Skeletal muscle cell (primary cell): ENCODE measurements at places on chromosomes 7 and 10.
A peak's percentile ranks its signal among the peaks of the same experiment; 100 is the strongest.

DNA sequence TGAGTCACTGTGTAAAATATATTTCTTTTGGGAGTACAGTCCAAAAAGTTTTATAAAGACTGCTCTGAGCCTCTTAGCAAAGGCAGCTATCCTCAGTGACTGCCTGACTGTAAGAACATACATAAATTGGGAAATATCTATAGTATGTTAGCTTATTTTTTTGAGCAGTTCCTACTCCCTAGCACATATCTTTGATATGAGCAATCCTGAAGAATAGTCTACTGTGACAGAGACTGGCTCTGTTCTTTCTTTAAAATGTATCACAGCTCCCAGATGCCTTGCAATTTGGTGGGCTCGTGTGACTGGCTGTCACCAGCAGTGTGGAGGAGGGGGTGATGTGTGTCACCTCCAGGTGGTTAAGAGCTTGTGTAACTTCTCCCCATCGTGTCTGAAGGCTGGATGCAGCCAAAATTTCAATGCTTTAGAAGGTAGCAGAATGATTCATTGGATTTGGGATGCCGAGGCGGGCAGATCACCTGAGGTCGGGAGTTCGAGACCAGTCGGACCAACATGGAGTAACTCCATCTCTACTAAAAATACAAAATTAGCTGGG lies 47.9 kb downstream of the MTERF1 start:
- no peak for DNase-seq

- no peak for DNase-seq
Measured at GRCh38 chr7:87028636-87029035, 30.8 kb downstream of the ELAPOR2 start.

GRCh38 chr7:974820-975681 lies at the start of gene COX19:
Gene COX19 (minus strand): TSS chr7:975549. CDS start chr7:975509, 40 bp downstream.
- DNase-seq = peak; percentile 60

GRCh38 chr10:117476716-117477115 lies 65.8 kb upstream of the EMX2 start:
- DNase-seq = no peak

- no peak for DNase-seq
Measured at GRCh38 chr10:34578468-34578867, 236.6 kb downstream of the PARD3 start.

- peak; percentile 26 for DNase-seq
Measured at GRCh38 chr10:29132551-29133111, 156.2 kb upstream of the LYZL1 start.

DNA sequence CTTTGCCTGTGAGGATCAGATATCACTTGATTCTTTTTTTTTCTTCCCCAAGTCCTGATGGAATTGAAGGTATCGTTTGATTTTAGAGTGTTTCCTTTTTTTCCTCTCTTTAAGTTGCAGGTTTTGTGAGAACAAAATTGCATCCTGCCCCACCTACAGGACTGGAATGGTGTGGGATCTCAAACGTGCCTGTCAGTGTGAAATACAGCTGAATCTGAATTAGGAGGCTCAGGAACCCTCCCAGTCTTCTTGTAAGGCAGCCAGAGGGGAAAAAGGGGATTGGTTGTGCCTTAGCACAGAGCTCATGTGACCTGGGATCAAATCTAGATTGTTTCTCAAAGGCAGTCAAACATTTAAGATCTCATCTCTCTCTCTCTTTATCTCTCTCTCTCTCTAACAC lies 32.7 kb upstream of the KLHL7 start:
- DNase-seq = no peak

- DNase-seq = no peak
Measured at GRCh38 chr10:48517911-48518811, 86.7 kb downstream of the ARHGAP22 start.

- DNase-seq = no peak
Measured at GRCh38 chr10:92091965-92092364, 168.4 kb downstream of the BTAF1 start.

DNA sequence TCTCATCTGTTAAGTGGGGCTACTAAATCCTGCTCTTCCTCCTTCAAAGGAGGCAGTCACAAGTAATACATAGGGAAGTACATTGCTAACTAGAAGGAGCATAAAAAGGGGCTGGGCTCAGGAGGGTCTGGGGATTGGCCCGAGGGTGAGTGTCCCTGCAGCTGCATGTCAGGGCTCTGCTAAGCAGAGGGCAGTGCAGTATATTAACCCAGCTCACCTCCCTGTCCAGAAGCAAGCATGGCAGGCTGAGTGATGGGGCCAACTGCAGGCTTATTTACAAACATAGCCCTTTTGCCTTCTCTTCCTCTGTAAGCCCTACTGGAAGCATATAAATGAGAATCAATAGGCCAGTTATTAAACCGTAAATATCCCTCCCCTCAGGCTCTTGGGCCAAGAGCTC lies 143.2 kb upstream of the PCBD1 start:
- no peak for DNase-seq

DNA sequence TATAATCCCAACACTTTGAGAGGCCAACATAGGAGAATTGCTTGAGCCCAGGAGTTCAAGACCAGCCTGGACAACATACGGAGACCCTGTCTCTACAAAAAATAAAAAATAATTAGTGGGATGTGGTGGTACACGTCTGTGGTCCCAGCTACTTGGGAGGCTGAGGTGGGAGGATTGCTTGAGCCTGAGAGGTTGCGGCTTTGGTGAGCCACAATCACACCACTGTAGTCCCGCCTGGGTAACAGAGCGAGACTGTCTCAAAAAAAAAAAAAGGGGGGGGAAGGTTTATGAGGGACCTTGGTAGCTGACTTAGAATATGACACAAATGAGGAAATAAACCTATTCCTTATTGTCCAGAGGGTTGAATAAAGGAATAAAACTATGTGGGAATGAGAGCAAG lies 30.8 kb downstream of the SCD start:
- no peak for DNase-seq

DNA sequence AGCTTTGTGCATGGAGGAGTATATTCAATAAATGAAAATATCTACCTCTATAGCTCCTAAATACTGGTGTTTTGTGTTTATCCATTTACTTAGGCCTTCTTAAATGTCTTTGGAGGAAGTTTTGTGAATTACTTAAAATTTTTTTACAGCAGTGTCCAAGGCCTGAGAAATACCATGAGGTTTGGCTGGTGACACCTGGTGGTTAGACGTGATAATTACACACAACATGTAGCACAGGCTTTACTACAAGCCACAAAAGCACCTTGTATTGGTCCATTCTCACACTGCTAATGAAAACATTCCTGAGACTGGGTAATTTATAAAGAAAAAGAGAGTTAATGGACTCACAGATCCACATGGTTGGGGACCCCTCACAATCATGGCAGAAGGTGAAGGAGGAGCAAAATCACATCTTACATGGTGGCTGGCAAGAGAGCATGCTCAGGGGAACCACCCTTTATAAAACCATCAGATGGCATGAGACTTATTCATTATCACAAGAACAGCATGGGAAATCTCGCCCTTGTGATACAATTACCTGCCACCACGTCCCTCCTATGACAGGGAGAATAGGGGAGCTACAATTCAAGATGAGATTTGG lies 20.6 kb downstream of the HYAL4 start:
- DNase-seq = peak; percentile 19

- no peak for DNase-seq
Measured at GRCh38 chr7:65397730-65398142, 24.1 kb downstream of the ZNF92 start.

DNA sequence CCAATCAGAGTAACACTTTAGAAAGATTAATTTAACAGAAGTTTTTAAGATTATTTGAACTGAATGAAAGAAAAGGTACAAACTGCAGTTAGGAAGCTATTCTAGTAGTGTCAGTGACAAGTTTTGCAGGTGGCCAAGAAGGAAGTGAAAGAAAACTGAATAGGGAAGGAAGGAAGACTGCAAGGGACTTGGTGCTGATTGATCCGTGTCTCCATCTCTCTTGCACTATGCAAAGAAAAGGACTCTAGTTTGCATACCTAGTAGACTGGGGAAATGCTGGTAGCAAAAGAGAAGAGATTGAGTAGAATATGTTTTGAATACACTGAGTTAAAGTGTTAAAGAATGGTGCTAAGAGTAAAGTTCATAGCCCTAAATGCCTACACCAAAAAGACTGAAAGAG lies 33.0 kb downstream of the OR6V1 start:
- no peak for DNase-seq

DNA sequence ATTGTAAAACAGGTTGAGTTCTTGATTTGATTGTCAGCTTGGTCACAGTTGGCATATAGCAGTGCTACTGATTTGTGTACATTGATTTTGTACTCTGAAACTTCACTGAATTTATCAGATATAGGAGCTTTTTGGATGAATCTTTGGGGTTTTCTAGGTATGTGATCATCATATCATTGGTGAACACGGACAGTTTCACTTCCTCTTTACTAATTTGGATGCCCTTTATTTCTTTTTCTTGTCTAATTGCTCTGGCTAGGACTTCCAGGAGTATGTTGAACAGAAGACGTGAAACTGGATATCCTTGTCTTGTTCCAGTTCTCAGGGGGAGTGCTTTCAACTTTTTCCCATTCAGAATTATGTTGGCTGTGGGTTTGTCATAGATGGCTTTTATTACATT lies 86.9 kb downstream of the EXOC4 start:
- no peak for DNase-seq

- no peak for DNase-seq
Measured at GRCh38 chr7:158487631-158488151, 99.9 kb downstream of the PTPRN2 start.

DNA sequence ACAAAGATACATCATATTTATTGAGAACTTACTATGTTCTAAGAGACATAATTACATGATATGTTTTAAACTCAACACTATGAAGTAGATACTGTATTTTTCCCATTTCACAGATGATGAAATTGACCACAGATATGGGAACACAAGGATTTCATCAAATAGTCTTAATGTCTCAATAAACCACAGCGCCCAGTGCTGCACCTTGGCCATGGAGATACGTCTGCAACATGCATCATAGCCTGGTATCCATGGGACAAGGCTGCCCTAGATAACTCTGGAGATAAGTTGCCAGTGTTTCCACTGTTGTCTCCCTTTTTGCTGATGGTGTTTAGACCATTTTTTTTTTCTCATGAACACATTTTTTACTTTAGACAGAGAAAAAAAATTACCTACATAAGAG lies 97.5 kb downstream of the GNAT3 start:
- no peak for DNase-seq

GRCh38 chr7:31899356-31899927 lies 170.8 kb downstream of the PDE1C start:
- DNase-seq = no peak

DNA sequence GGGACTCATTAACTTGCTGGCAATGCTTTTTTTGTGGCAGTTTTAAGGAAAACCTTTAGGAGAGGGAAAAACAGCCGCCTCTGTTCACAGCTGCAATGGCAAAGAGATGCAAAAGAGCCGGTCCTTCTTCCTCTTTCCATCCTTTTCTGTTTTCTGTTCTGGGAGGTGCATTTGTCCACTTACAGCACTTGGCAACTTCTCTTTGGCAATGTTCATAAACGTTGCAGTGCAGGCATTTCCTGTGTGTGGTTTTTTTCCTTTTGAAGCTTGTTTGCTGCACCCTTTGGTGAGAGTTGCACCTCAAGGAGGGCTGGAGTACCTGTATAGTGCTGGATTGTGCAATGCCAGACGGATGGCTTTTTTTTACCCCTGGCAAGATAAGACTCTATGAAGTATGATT lies 53.9 kb upstream of the HABP2 start:
- no peak for DNase-seq

- DNase-seq = no peak
Measured at GRCh38 chr7:38283107-38283506, 9.7 kb upstream of the TARP start.

DNA sequence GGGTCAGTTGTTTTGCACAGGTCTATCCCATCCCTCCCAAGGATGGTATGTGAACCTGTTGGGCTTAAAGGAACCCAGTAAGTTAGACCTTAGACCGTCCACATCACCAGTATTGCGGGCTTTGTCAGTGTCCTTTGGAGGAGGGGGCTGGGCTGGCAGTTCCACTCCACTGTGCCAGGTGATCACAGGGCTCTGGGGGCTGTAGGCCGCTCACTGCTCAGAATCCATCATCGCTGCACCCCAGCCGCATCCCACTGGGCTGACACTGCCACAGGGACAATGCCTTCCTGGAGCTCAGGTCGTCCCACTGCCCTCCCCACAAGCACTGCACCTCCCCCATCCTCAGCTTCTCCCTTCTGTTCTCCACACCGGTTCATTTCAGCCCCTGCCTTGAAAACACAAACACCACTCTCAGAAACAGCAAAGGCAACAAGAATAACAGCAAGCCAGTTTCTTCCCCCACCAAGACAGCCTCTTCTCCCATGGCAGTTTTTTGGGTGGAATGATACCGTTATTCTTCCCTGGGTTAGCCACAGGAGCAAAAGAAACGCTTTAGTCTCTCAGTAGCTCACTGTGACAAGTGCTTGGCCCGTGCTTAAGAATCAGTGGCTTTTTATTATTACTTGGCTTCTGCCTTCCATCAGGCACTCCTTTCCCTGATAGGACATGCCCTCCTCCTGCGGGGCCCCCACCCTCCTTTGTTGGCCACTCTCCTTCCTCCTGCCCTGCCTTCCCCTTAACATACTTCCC lies 111.2 kb downstream of the GRK5 start:
- DNase-seq = no peak

DNA sequence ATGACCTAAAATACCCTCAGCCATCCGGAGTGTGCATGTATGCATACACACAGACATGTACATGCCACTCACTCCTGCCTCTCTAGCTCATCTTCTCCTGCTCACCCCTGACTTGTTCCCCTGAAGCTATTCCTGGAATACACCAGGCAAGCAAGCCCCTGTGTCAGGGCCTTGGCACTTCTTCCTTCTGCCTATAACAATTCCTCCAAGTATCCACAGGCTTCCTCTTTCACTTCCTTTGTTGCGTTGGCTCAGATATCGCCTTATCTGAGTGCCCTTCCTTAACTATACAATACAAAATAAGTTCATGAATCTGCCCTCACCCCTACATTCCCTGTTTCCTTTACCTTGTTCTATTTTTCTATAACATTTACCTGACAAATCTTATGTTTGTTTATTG lies 88.8 kb downstream of the NOD1 start:
- DNase-seq = no peak

DNA sequence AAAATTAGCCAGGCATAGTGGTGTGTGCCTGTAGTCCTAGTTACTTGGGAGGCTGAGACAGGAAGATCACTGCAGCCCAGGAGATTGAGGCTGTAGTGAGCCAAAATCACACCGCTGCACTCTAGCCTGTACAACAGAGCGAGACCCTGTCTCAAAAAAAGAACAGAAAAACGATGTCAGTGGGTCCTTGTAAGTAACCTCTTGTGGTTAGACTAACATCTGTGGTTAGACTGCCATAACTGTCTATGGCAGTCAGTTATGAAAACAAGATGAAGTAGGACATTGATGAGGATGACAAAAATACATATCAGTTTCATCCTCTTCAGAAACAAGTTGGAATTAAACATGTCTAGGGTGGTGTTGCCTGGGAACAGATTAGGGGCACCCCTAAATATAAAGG lies 53.3 kb downstream of the AKAP9 start:
- no peak for DNase-seq

GRCh38 chr7:139488810-139489209 lies 5.3 kb upstream of the KLRG2 start:
- no peak for DNase-seq

- DNase-seq = no peak
Measured at GRCh38 chr10:100748231-100749058, 3.1 kb downstream of the PAX2 start.
